ENCODE measurements at places on chromosomes 13 and 19.

DNA sequence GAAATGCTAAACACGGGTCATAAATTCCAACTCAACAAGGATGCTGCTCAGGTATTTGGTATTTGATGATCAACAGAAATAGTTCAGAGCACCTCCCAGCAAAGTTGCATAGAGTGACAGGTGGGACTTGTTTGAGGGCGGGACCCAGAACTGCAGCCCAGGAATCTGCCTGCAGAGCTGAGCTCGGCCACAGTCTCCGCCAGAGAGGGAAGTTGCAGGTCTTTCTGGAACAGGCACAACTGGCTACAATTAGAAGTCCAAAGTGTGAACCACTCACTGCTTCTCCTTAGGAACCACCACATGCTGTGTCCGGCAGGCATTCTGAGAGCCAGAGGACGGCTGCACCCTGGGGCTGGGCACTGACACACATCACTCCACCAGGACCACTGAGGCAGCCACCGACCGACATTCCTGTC, 1.1 kb downstream of the SLC15A1 start:
- DNase-seq: no peak

DNA sequence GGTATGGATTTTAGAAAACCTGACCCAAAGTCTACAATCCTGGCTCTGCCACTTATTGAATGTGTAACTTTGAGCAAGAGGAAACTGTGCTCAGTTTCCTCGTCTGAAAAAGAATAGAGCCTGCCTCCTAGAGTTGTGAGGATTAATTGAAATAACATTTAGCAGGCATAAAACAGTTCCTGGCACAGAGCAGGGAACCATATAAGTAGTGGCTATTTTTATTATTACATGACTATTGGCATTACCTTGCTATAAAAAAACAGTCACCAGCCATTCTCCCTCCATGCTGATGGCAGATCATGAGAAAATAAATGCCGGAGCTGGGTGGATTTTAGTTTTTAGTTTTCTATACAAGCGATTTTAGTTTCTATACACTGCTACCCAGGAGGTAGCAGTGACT, 5.8 kb downstream of the DOCK9 start:
- no peak for DNase-seq

GRCh38 chr13:106329941-106330340, 205.5 kb downstream of the EFNB2 start:
- no peak for DNase-seq

- DNase-seq: peak; percentile 78
Observed at GRCh38 chr19:51327066-51328001, 14.6 kb downstream of the VSIG10L start.

GRCh38 chr19:35116072-35116801, 614 bp downstream of the FXYD3 start:
- no peak for DNase-seq
